ENCODE measurements at places on chromosomes 6 and 20.

- H3K4me3 ChIP-seq: no peak overlapping the region
- DNase-seq: no peak
- no peaks in the 10 kb centered on the region for H3K36me3 ChIP-seq
- H3K27ac ChIP-seq: no peak overlapping the region
- H3K4me1 ChIP-seq: no peaks in the 10 kb centered on the region
- H3K27me3 ChIP-seq: peaks cover 22% of the 10 kb centered on the region
Observed at GRCh38 chr20:59456342-59457279, 147.7 kb upstream of the PHACTR3 start.

DNA sequence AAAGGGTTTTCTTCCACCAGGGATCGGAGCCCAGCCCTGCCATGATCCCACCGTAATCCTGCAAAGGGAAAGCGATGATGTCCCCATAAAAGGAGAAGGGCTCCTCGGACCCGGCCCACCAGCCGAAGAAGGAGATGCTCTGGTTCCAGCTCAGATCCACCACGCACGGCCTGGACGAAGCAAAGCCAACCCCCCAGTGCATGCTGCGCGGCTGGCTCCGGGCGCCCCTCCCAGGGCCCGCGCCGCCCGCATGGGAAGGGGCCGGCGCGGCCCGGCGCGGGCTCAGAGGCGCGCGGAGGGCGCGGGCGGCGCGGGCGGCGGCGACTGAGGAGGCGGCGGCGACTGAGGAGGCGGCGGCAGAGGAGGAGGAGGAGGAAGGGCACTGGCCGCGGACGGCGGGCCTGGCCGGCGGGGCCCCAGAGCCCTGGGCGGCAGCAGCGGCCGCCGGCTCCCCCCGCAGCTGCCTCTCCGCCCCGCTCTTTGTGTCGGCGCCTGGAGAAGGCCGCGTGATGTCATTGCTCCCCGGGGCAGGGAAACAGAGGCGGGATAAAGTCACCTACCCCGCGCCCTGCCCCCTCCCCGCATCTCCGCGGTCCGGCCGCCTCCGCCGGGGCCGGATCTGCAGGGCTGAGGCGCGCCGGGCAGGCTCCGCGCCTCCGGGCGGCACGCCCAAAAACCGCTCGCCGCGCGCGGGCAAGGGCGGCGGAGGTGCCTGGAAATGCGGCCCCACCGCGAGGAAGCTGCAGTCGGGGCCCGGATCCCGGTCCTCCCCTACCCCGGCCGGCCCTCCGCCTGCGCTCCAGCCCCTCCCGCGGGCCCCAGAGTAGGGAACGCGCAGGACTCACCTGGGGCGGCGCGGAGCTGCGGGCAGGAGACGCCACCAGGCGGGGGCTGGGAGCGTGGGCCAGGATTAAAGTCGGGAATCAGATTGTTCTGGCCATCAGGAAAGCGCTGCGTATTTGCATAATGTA is at the start of gene FAXC:
TSS of gene FAXC (minus strand) at position 504 of the 971 bp plus-strand sequence. CDS start at position 202, 302 bp downstream.
- DNase-seq: no peak
- no peaks in the 10 kb centered on the region for H3K4me1 ChIP-seq
- H3K27me3 ChIP-seq: peaks cover 59% of the 10 kb centered on the region
- no peak within 1 kb of the TSS for H3K4me3 ChIP-seq

DNA sequence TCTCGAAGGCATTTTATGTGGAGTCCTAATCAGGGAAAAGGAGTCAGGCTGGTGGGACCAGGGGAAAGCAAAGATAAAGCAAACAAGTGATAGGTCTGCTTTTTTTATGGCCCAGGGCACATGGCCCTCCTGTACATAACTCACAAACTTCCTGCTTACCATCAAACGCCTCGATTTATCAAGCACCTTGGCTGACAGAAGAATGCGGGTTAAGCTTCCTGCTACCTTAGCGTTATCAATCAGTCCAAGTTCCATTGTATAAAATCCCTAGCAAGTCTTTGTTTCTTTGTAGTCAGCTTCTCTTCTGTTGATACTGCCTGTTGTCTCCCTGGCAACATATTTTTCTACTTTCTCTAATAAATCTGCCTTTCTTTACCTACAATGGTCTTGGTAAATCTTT is 4.1 kb upstream of the TRIM27 start:
- no peaks in the 10 kb centered on the region for H3K4me1 ChIP-seq
- no peak overlapping the region for H3K4me3 ChIP-seq
- H3K27me3 ChIP-seq: peaks cover 9% of the 10 kb centered on the region

DNA sequence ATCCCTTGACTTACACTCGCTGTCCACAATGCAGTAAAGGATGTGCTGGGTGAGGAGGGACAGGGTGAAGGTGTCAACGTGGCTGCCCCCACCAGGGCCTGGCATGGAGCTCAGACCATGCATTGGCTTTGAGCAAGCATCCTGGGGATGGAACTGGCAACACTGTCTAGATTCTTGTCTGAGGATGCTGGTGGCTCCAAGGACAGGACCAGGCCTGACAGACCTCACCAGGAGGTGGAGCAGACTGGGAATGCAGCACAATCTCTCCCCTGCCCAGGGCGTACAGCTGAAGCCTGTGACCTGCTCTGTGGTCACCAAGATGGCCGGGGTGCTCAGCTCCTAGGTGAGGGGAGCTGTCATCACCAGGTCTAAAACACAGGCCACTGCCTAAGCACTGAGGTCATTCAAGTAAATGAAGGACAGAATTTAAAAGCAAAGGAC is 50.9 kb downstream of the MYH7B start:
- DNase-seq: no peak
- no peaks in the 10 kb centered on the region for H3K27me3 ChIP-seq
- no peaks in the 10 kb centered on the region for H3K4me1 ChIP-seq
- no peak overlapping the region for H3K4me3 ChIP-seq

DNA sequence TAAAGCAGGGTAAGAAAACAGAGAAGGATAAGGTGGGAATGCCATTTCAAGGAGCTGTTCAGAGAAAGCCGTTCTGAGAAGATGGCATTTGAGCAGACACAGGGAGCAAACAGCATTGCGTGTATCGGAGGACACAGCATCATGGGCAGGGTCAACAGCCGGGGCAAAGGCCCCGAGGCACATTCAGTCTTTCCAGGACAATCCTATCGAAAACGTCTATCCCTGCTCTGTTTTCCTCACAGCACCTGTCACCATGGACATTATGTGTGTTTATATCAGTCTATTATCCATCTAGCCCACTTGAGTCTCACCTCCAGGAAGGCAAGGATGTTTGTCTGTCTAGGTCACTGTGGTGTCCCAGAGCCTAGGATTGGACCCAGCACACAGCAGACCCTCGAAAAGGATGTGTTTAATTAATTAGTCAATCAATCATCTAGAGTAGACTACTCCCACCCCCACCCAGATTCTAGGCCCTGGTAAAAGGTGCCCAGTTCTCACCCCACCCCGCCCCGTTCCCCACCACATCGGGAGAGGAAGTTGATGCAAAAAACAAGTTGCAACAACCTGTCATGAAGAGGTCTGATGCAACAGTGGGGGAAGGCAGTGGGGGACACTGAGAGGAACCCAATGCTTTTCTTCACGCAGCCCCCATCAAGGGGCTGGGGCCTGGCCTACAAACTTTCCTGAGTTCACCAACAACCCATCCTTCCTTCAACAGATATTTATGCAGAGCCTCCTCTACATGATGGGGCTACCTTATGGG is 66.6 kb downstream of the PREX1 start:
- H3K27me3 ChIP-seq: no peaks in the 10 kb centered on the region
- peaks cover 51% of the 10 kb centered on the region for H3K4me1 ChIP-seq

DNA sequence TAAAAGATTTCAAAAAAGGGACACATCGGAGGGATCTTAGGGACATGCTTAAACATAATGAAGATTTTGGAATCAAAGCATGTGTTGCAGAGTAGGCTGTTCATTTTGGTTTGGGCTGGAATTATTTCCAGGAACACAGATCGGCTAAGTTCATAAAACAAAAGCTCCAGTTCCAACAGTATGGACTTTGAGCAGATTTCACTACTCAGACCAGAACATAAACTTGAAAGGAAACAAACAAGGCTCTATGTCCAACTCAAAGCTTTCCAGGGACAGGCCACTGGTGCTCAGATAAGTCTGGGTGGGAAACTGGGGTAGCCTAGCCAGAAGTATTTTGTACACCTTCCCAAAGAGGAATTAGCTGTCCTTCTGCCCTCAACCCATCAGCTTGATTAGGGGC is 51.2 kb upstream of the GMPR start:
- H3K27me3 ChIP-seq: peaks cover 5% of the 10 kb centered on the region
- peaks cover 12% of the 10 kb centered on the region for H3K4me1 ChIP-seq
- no peaks in the 10 kb centered on the region for H3K36me3 ChIP-seq
- no peak overlapping the region for H3K4me3 ChIP-seq

DNA sequence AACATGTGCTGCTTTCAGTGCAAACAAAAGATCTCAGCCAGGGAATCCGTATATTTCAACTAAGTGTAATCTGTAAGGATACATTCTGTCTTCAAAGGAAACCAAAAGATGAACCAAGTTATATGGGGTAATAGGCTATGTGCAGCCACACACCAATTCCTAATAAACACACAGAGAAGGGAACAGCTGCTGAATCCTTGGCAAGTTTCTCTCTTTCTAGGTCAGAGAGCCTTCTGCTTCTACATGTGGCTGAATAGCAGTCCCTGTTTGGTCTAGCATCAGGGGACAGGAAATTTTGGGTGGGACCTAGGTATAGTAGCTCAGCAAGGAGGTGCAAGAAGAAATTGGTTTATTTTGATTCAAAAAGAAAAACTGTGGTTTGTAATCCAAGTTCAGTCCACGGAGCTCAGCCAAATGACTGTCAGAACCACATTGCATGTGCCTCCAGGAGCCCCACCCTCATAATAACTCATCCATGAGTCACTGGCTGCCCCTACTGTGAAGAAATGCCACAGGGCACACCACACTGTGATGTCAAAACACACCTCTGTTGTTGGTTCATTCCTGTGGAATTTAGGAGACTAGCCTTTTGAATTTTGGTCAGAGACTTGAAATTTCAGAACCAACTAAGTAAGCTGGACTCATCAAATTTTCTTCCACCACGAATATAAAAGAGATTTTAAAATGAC is 21.1 kb downstream of the SPTLC3 start:
- no peak for DNase-seq
- H3K27me3 ChIP-seq: no peaks in the 10 kb centered on the region
- H3K4me1 ChIP-seq: peaks cover 3% of the 10 kb centered on the region
- no peaks in the 10 kb centered on the region for H3K36me3 ChIP-seq

- H3K4me1 ChIP-seq: no peaks in the 10 kb centered on the region
- no peak overlapping the region for H3K27ac ChIP-seq
- DNase-seq: no peak
- H3K36me3 ChIP-seq: no peaks in the 10 kb centered on the region
Observed at GRCh38 chr6:122072014-122072647, 327.3 kb upstream of the HSF2 start.

GRCh38 chr20:17334932-17335331 is 108.1 kb downstream of the PCSK2 start:
- no peak overlapping the region for H3K4me3 ChIP-seq
- H3K4me1 ChIP-seq: no peaks in the 10 kb centered on the region
- H3K27ac ChIP-seq: no peak overlapping the region

DNA sequence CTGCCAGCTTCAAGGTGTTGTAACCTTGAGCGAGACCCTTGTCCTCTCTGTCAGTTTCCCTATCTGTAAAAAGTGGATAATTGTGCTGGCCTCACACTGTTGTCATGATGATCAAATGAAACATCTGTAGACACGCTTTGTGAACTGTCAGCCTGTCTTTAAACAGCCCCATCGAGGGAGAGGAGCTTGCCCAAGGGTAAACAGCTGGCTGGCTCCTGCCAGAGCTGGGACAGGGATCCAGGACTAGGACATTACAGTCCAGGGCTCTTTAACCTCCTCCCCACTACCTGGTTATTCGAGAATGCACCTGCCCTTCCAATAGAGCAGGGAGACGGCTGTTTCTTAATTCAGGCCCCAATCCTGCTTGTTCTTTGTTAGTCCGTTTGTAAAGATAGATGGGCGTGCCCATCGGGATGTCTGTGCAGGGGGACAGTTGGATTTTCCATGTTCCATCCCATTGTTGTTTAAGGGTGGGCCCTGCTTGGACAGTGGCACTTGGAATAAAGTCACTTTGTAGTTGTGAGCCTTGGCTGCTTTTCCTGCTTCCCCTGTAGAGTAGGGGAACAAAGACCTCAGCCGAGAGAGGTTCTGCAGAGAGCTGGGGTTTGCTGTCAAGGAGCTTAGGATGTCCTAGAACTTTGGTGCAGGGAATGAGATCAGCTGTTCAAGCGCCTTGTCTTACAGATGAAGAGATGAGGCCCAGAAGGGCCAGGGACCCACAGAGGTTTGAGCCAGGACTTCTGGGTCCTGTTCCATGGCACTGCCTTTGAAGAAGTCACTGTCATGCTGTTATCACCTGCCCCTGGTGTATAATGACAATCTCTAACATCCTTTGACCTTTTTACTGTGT is 77.9 kb upstream of the MYL9 start:
- H3K27ac ChIP-seq: peak overlapping the region; percentile 98
- DNase-seq: no peak
- H3K4me1 ChIP-seq: peaks cover 52% of the 10 kb centered on the region
- H3K36me3 ChIP-seq: peaks cover 8% of the 10 kb centered on the region
- peak overlapping the region; percentile 98 for H3K4me3 ChIP-seq

Measured in stimulated activated naive B cell treated with anti-CD40 and anti-IgM and Interleukin-4, amounts not matched to agents 10 μg/mL and 1 μg/mL and 100 μg/mL, for 72 hours (primary cell).